AML-193 (cell line): ENCODE measurements at places on chromosomes 12 and 14.

DNA sequence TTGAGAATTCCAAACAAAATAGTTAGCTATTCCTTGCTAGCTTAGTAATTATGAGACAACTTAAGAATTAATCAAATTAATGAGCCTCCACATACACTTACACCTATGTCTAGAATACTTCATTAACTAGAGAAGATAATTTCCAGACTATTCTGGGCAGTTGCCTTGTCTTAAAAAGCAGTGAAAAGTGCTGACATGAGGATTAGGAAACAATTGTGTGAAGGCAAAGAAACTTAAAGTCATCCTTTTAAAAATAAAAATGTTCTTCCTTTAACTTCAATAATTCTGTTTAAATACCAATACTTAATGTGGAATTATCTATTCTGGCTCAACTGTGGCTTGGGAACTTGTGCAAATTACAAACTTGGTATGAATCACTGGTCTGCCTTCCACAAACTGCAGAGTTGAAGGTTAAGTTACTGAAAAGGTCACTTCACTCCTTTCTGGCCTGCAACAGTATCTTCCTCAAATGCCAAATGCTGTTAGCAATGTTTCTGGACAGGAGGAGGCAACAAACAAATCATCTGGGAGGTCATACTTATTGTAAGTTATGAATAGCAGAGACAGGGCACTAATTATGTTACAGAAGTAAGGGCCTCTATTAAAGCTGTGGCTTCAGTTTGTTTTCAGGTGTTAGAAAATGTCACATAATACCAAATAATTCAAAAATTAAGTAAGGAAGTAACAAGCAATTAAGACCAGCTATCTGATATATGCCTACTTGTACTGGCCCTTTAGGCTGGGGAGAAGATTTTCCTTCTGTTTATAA lies 19.2 kb downstream of the PPTC7 start:
- no peak for DNase-seq

DNA sequence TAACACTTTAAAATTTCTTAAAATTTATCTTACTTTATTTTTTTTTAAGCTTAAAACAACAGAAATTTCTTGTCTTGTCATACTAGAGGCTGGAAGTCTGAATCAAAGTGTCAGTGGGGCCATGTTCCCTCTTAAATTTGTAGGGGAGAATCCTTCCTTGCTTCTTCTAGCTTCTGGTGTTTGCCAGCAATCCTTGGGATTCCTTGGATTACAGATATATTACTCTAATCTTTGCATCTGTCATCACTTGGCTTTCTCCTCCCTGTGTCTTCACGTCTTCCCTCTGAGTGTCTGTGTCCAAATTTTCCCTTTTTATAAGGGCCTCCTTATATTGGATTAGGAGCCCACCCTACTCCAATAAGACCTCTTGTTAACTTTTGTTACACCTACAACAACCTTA lies 135.6 kb upstream of the PTPRB start:
- no peak for DNase-seq

DNA sequence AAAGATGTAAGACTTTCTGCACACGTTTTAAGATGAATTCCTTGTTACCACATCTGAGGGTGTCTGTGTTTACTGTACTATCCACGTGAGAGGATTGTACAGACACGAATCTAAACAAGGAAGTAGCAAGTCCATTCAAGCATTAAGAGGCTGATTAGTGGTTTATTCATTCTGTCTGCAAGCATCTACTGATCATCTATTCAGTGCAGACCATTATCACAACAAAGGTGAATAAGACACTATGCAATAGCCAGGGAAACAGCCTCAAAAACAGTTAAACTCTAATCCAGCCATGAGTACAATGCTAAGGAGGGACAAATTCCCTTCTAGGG lies 111.6 kb upstream of the PZP start:
- DNase-seq: no peak

DNA sequence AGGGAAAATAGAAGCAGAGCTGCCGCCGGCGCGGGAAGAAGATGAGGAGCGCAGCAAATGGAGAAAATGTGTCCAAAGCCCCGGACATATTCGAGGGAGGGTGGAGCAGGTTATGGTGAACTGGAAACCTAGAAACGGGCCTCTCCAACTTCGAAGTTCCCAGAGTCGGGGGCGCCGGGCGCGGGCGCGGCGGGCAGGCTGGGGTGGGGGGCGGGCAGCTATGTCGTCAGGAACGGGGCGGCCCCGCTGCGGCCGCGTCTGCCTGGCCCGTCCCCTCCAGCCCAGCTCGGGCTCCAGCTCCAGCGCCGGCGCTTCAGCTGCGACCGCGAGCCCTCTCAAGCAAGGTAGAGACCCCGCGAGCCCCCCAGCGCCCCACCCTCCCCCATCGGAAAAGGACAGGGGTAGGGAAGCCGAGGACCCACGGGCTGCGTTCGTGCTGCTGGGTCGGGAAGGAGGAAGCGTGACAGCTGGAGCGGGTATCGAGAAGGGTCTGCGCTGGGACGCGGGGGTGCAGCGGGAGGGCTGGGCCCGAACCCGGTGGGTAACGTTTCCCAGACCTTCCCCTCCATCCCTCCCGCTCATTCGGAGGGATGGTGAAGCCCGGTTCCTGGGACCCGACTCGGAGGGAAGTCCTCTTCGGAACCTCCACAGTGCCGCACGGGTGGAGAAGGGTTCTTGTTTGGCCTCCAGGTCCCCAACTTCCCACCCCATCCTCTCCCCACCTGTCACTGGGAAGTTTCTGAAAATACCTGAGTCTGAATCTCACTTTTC lies 1.0 kb downstream of the DGKA start:
- no peak for DNase-seq

- no peak for DNase-seq
Measured at GRCh38 chr14:80428171-80428570, 216.9 kb upstream of the DIO2 start.

- DNase-seq: no peak
Measured at GRCh38 chr12:16719713-16720416, 113.9 kb upstream of the LMO3 start.
